ENCODE measurements at places on chromosomes 16 and 17.

- H3K27ac ChIP-seq = no peak overlapping the region
- no peak for DNase-seq
- H3K4me3 ChIP-seq = peak overlapping the region; percentile 78
- no peaks in the 10 kb centered on the region for H3K4me1 ChIP-seq
These were observed 636 bp downstream of the WWOX start for GRCh38 chr16:78100112-78100467.

GRCh38 chr16:10386517-10387100 lies 748 bp downstream of the ATF7IP2 start:
- H3K36me3 ChIP-seq = no peaks in the 10 kb centered on the region
- no peaks in the 10 kb centered on the region for H3K27me3 ChIP-seq
- no peak for DNase-seq
- H3K4me3 ChIP-seq = peak overlapping the region; percentile 62
- H3K27ac ChIP-seq = peak overlapping the region; percentile 88

GRCh38 chr16:24917236-24917635 lies 71.5 kb downstream of the SLC5A11 start:
- H3K27me3 ChIP-seq = no peaks in the 10 kb centered on the region
- no peak overlapping the region for H3K4me3 ChIP-seq
- H3K36me3 ChIP-seq = peaks cover 4% of the 10 kb centered on the region
- H3K4me1 ChIP-seq = no peaks in the 10 kb centered on the region

DNA sequence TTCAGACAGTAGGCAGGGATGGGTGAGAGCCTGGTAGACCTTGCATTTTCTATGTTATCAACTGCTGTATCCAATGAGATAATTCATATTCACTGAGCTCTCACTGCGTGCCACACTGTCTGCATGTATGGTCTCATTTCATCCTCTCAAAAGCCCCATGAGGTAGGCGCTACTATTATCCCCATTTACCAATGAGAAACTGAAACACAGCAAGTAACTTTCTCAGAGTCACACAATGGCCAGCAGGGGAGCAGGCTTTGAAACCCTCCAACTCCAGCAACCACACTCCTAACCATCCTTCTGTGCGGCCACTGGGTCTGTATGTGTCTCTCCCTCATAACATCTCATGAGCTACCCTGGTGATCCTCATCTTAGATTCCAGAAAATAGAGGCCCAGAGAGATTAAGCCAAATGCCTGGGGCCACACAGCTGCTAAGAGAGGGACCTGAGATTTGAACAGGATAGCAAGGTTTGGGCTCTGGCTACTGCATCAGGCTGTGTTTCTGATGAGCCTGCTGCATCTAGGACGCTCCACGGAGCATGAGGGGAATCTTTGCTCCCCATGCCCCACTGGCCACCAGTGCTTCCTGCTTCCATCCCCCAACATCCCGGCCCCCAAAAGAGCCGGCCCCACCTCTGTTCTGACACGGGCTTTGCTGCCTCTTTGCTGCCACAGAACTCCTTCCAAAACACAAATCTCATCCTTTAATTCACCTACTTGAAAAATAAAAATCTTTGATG lies 3.2 kb downstream of the CCR7 start:
- DNase-seq = no peak
- no peaks in the 10 kb centered on the region for H3K27me3 ChIP-seq
- H3K36me3 ChIP-seq = no peaks in the 10 kb centered on the region

DNA sequence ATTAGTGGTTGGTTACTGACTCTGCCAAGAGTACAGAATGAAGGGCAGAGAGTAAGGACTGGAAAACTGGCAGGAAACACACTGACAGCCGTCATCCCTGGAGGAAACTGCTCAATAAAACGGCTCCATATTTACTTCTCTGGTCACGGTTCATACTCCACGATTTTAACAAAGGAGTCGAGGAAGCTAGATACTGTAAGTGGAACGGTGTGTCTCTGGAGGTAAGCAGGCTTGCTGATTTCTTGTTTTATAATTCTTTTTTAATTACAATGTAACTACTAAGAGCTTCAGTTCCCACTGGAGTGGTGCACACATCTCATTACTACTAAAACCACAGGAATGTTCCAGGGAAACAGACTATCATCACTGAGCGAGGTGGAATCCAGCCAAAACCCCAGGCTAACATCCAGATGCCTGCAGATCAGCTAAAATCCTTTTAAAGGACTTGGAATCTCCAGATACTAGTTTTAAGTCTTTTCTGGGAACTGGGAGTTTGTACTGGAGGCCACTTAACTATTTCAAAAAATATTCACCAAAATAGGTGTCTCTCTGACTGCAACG lies 17.8 kb downstream of the SERPINF1 start:
- no peak overlapping the region for H3K4me3 ChIP-seq
- H3K4me1 ChIP-seq = no peaks in the 10 kb centered on the region
- H3K27me3 ChIP-seq = no peaks in the 10 kb centered on the region
- no peak overlapping the region for H3K27ac ChIP-seq
- no peak for DNase-seq

- no peaks in the 10 kb centered on the region for H3K36me3 ChIP-seq
- no peak overlapping the region for H3K4me3 ChIP-seq
- no peaks in the 10 kb centered on the region for H3K4me1 ChIP-seq
- H3K27me3 ChIP-seq = no peaks in the 10 kb centered on the region
- no peak overlapping the region for H3K27ac ChIP-seq
- DNase-seq = no peak
These were observed 23.3 kb upstream of the CA10 start for GRCh38 chr17:52181782-52182181.

GRCh38 chr17:7394452-7395191 lies at the start of gene PLSCR3:
PLSCR3 (minus strand) TSS chr17:7394525; CDS start chr17:7394110, 415 bp downstream.
- H3K36me3 ChIP-seq = no peaks in the 10 kb centered on the region
- H3K4me3 ChIP-seq = peak within 1 kb of the TSS; percentile 74
- H3K27me3 ChIP-seq = no peaks in the 10 kb centered on the region

GRCh38 chr16:685967-686366 lies 1.8 kb upstream of the JMJD8 start:
- H3K27ac ChIP-seq = no peak overlapping the region
- peaks cover 32% of the 10 kb centered on the region for H3K36me3 ChIP-seq
- peak; percentile 52 for DNase-seq
- H3K4me1 ChIP-seq = peaks cover 16% of the 10 kb centered on the region
- peaks cover under 1% of the 10 kb centered on the region for H3K27me3 ChIP-seq

Data from cardiac muscle cell (in vitro differentiated cells and primary cell).